ENCODE measurements at places on chromosomes 11 and 22.

DNA sequence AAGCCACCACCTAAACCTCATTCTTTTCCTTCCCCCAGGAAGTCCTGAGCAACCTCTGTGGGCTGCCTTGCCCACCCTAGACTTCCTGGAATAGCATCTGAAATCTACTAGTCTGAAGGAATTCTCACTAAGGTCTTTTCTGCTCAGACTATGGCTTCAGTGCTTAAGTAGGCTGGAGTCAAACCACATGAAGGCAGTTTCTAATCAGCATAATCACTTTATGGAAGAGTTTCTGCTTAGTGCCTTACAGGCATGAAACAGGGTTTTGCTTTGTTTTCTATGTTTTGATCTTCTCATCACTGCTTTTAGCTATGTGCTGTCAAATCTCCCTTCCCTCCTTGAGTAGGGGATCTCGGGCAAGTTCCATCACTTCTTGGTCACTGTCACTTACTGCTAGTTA, 117.7 kb downstream of the WT1 start:
- DNase-seq = no peak

DNA sequence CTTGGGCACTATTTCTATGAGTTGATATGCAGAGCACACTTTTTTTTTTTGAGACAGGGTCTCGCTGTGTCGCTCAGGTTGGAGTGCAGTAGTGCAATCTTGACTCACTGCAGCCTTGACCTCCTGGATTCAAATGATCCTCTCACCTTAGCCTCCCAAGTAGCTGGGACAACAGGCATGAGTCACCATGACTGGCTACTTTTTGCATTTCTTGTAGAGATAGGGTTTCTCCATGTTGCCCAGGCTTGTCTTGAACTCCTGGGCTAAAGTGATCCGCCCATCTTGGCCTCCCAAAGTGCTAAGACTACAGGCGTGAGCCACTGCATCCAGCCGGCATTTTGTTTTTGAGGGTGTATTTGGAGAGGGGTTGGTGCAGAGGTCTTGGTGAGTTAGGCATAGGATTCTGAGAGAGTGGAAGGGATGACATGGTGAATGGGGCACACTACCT, 29.9 kb upstream of the MTCH2 start:
- no peak for DNase-seq

DNA sequence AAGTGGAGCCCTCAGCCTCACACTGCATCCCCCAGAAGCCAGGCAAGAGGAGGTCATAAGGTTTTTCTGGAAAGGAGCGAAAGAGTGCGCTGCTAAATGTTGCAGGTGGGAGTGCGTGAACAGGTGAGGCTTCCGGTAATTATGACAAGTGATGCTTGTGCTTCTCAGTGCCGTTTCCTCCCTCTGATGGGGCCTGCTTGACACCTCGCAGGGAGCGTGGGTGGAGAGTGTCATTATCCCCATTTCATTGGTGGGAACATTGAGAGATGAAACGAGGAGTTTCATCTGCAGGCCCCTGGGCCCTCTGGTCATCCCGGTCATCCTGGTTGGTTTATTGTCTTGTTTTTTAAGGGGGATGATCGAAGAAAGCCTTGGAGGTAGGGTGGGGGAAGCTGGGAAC, 57.5 kb downstream of the BCR start:
- no peak for DNase-seq

DNA sequence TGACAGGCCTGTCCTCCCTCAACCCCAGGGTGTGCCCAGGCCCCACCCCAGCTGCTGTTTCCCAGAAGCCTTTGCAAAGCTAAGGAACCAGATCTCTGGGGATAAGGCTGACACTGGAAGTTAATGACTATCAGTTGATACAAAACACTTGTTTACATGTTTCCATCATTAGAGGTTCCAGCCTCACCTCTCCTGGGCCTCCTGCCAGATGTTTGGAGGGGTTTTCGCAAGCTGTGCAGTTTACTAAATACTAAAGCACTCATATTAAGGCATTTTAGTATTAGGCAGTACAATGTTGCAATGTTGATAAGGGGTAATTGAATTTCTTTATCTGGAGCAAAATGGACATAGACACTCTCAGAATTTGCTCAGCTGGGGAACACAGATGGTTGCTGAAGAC, 218.7 kb downstream of the INSC start:
- no peak for DNase-seq

DNA sequence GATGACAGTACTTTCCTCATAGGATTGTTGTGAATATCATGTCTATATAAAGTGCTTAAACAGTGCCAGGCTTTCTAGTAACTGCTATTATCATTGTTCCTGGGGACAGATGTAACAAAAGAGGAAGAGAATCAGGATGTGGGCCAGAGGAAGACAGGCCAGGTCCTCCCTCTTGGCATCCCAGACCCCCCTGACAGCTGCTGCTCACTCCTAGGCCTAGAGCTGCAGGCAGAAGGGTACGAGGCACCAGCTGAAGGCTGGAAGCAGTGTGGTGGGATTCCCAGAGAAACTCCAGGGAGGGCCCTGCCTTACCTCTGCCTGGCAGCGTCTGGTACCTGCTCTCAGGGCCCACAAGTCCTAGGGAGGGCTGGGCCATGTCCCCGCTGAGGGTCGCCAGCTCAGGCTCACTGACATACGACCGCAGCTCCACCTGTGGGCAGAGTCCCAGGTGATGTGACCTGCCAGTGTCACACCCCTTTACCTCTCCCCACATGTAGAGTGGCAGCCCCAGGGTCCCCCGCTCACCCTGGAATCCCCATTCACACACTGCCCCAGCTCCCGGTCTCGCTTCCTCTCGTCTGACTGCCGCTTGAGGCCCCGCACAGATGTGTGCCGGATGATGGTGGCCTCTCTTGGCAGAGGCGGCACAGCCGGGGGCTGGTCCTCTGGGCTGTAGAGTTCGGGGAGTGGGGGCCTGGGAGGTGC, 52.2 kb downstream of the C11orf58 start:
- no peak for DNase-seq

DNA sequence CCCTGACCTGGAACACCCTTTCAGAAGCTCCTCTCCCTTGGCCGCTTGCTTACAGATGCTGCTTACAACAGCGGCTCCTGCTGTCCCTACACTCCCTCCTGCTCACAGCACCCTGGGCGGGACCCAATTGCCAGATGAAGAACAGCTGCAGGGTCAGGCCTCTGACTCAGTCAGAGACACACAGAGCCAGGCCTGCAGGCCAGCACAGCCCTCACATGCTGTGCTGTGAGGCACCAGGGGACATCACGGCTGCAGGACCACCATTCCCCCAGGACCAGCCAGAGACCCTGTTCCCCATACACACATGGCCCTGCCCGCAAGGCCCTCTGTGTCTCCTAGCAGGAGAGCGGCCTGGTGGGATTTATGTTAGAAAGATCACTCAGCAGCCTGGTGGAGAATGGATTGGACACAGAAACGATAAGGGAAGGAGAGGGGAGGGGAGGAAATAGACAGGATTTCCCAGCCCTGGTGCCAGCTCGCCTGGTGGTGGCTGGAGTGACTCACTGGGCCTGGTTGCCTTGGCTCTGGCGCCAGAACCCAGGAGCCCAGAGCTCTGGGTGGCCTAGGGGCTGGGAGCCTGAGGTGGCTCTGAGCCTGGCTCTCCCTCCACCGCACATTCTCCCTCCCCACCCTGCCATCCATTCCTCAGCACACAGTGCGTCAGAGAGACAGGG, 6.7 kb downstream of the CAPN5 start:
- peak; percentile 89 for DNase-seq

GRCh38 chr11:88280673-88281316, 56.7 kb downstream of the CTSC start:
- no peak for DNase-seq

- DNase-seq = no peak
Measured at GRCh38 chr22:34858066-34858465, 207.9 kb upstream of the ISX start.

- no peak for DNase-seq
Measured at GRCh38 chr11:77071077-77071476, 4.3 kb downstream of the CAPN5 start.

GRCh38 chr11:115244758-115245157, 259.5 kb downstream of the CADM1 start:
- no peak for DNase-seq

- no peak for DNase-seq
Measured at GRCh38 chr11:64713016-64713707, 9.8 kb downstream of the NRXN2 start.

GRCh38 chr11:75349521-75350116, 1.8 kb downstream of the ARRB1 start:
- DNase-seq = no peak

DNA sequence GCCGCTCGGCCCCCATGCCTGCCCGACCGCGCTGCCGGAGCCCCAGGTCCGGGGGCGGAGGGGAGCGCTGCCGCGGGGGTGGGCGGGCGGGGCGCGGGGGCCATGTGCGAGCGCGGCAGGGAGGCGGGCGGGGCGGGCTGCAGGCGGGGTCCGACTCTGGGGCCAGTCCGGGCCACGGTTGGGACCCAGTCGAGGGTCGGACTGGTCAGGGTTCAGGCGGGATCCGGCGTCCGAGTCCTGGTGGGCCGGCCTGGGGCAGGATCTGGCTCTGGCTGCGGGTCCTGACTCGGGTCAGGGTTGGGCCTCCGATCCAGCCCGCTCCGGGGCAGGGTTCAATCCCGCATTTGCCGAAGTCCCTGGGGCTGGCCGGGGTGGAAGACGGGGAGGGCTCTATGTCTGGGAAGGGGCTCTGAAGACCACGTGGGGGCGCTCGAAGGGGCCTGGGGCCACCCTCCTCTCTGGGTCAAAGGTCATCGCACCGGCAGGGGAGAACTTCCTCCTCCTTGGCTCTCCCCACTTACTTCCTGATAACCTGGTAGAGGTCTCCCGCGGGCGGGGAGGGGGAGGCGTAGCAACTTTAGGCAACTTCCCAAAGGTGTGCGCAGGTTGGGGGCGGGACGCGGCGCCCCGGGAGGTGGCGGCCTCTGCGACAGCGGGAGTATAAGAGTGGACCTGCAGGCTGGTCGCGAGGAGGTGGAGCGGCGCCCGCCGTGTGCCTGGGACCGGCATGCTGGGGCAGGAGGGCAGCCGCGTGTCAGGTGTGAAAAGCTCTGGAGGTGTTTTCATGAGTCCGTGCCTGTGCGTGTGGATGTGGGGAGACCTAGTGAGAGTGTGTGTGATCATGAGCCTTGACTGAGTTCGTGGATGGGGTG, 603 bp downstream of the ESRRA start:
- DNase-seq = peak; percentile 90

DNA sequence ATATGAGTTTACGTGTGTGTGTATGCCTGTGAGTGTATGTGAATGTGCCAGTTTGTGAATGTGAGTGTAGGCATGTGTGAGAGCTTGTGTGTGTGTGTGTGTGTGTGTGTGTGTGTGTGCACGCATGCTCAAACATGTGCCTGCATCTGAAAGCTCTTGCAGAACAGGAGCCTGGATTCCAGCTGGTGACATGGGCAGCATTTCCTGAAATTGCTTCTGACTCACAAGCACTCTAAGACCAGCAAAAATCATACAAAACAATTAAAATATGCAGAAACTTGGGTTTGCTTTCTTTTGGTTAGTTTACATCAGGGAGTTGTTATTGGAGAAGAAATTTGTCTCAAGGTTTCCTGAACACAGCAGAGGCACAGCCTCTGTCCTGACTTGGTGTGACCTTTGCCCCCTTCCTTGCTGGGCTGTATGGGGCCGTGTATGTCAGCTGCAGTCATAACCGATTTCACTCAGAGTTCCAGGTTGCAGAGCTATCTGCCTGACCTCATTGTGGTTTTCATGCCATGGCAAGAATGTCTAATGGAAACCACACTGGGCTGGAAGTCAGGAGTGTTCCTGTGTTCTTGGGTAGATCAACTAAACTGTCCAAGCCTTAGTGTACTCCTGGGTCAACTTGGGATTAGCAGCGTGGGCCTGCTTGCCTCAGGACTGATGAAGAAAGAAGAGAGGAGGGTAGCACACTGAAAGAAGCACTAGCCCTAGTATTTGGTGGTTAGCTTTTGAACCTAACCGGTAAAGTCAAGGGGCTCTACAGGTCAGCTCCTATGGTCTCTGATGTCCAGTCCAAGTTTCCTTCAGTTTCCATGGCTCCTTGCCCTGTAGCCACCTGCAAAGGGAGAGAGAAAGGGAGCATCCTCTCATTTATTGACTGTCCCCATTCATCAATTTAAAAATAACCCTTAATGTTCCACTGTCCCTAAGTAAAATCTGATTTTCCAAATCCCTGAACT, 143.7 kb downstream of the SNX19 start:
- DNase-seq = peak; percentile 41

- DNase-seq = peak; percentile 76
Measured at GRCh38 chr11:17978553-17979287, 34.1 kb downstream of the SERGEF start.

DNA sequence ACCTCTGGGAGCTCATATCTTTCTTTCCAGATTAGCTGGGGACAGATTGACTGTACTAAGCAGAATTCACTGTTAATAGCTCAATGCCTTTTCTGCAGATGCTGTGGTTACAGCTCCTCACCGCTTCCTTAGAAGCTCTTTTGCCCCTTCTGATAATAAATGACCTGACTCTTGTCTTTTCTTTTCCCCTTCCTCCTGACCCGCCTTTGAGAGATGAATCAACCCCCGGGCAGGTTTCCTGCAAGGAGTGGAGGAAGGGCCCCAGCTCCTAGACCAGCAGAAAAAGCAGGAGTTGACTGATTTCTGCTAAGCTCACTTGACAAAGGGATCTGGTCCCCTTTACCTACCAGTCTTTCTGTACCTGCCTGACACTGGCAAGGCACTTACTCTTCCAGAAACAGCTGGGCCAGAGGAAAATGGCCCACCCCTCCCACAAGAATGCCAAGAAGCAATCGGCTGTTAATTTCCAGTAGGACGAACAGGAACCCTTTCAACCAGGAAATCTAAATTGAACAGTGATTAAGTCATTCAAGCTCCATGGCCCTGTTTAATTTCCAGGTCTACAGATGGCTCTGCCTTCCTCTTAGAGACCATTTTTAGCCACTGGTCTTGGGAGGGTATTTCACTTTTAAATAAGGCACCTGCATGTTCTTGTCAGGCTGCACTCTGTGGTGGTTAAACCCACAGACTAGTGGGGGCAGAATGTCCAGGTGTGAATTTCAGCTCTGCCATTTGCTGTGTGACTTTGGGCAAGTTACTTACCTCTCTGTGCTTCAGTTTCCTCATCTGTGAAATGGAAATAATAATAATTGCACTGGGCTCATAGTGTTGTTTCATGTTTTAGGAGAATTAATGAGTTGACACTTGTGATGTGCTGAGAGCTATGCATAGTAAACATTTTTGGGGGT, 67.5 kb downstream of the PRR5L start:
- peak; percentile 77 for DNase-seq

GRCh38 chr11:108496643-108497256, 1.4 kb downstream of the POGLUT3 start:
- DNase-seq = no peak

- DNase-seq = no peak
Measured at GRCh38 chr11:108959874-108960273, 295.0 kb downstream of the DDX10 start.

GRCh38 chr11:62805961-62806441, 761 bp upstream of the NXF1 start:
- DNase-seq = no peak

- no peak for DNase-seq
Measured at GRCh38 chr11:105449100-105449734, 160.7 kb upstream of the GRIA4 start.
